ENCODE measurements at places on chromosomes 7 and 10. TPM values are rescaled to one million over a fixed set of nuclear protein-coding genes. Genes with fewer than 3 reads are reported as not detected.

DNA sequence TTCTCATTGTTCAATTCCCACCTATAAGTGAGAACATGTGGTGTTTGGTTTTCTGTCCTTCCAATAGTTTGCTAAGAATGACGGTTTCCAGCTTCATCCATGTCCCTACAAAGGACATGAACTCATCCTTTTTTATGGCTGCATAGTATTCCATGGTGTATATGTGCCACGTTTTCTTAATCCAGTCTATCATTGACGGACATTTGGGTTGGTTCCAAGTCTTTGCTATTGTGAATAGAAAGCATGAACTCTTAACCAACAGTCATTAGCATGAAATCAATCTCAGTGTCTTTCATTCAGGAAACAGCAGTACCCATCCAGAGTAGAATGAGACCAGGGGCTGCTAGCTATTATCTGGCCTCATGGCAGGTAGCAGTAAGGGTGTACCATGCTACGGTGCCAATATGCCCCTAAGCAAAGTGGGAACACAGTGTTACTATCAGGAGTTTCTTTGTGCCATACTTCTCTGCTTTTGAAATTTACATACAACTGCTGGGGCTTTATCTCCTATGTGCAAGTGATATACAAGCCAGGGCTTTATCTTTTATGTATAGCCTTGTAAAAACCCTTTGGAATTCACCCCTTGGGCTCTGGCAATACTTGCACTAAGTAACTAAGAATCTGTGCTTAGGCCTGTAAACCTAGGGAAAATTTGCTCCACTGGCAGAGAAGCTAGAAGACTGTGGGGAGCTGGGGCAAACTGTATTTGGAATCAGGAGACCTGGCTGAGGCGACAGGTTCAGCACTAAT lies 5.4 kb downstream of the PON2 start:
- H3K4me1 ChIP-seq = peaks cover 6% of the 10 kb centered on the region
- H3K36me3 ChIP-seq = no peaks in the 10 kb centered on the region
- no peak for DNase-seq
- H3K27ac ChIP-seq = no peak overlapping the region

DNA sequence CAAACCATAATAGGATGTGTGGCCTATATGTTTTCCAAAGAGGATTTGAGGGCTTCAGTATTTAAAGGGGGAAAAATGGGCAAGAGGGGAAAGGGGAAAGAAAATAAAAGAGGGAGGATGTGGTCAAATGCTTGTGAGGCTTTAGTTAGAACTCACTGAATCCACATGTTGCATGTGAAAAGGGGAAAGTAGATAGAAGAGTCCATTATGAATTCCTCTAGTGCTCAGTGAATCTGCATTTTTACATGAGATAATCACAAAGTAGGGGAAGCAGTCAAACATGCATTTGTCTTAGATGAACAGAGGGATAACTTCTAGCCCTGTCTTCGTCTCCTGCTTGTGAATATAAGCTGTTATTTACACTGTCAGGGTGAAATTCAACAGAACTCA lies 24.6 kb upstream of the AKAP9 start:
- H3K27me3 ChIP-seq = no peaks in the 10 kb centered on the region
- H3K36me3 ChIP-seq = no peaks in the 10 kb centered on the region
- peaks cover 6% of the 10 kb centered on the region for H3K4me1 ChIP-seq
- no peak overlapping the region for H3K4me3 ChIP-seq
- no peak overlapping the region for H3K27ac ChIP-seq

The GHRHR gene
- total RNA-seq = not detected

DNA sequence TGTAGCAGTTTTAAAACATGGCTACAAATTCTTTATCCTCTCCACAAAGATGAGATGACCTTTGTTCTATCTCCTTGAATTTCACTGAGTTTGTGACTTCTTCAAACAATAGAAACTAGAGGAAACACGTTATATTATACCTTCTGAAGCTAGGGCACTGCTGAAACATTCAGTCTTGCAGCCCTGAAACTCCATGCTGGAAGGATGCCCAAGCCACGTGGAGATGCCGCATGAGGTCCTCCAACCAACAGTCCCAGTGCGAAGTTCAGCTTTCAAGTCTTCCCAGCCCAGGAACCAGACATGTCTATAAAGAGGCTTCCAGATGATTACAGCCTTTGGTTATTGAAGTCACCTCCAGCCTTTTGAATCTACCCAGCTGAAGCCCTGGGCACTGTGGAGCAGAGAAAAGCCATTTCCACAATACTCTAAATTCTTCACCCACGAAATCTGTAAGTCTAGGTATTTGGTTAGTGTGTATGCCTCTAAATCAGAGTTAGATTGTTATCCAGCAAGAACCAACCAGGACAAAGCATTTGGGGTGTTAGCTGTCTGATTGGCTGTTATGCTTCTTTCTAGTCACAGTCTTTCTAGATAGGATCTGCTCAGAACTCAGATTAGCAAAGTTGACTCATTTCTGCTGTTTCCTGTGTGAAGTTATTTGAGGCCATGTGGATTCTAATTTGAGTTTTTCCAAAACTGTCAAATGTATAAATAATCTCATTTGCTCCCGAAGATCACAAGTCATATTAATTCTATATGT lies 186.5 kb upstream of the TMEM72 start:
- H3K4me1 ChIP-seq = no peaks in the 10 kb centered on the region
- H3K27me3 ChIP-seq = no peaks in the 10 kb centered on the region
- DNase-seq = peak; percentile 9
- H3K4me3 ChIP-seq = no peak overlapping the region

- H3K4me1 ChIP-seq = no peaks in the 10 kb centered on the region
- no peaks in the 10 kb centered on the region for H3K36me3 ChIP-seq
- peaks cover 15% of the 10 kb centered on the region for H3K27me3 ChIP-seq
- no peak overlapping the region for H3K27ac ChIP-seq
- no peak overlapping the region for H3K4me3 ChIP-seq
These were observed 290.5 kb upstream of the AKR1E2 start for GRCh38 chr10:4535521-4535920.

DNA sequence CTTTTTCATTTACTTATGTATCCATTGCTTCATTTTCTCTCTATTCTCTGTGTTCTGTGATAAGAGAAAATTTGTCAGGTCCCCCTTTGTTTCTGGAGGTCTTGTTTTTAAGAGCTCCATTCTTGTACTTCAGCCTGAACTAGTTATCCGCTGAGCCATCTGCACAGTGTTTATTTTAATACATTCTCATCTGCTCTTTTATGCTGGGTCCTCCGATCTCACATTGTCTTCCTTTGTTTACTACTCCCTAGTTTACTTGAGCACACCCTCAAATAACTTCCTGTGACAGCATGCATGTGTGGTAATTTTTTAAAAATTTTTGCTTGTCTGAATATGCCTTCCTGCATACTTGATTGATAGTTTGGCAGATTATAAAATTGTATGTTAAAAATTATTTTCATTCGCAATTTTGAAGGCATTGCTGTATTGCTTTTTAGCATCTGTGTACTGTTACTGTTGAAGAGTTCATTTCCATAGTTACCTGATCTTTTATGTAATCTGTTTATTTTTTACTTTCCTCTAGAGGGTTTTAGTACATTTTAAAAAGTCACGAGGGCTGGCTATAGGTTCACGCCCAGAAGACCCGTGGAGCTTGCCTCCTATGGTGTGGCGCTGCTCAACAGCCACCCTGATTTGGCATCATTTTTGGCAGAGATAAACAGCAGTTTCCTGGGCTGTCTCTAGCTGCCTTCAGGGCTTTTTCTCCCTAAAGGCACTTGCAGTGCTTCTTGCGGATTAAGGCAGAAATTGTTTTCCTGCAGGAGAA lies 31.9 kb downstream of the RSBN1L start:
- peak overlapping the region; percentile 24 for H3K4me3 ChIP-seq
- H3K36me3 ChIP-seq = no peaks in the 10 kb centered on the region
- no peaks in the 10 kb centered on the region for H3K27me3 ChIP-seq
- peaks cover 27% of the 10 kb centered on the region for H3K4me1 ChIP-seq
- peak; percentile 93 for DNase-seq

- H3K27me3 ChIP-seq = no peaks in the 10 kb centered on the region
- H3K4me3 ChIP-seq = no peak overlapping the region
- H3K4me1 ChIP-seq = no peaks in the 10 kb centered on the region
- no peak overlapping the region for H3K27ac ChIP-seq
These were observed 75.0 kb downstream of the WDR37 start for GRCh38 chr10:1130995-1131790.

DNA sequence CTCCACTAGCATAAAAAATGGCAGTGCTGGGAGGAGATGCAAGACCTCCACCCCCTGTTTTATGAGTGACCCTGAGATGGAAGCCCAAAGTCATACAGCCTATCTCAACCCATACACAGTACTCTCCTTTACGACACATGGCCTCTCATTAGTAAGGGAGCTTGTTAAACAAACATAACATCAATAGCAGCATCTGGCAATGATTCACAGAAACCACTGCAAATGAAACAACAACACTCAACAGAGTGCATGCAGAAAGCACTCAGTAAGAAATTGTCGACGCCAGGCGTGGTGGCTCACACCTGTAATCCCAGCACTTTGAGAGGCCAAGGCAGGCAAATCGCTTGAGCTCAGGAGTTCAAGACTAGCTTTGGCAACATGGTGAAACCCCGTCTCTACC lies 27.5 kb upstream of the FIGNL1 start:
- H3K27ac ChIP-seq = no peak overlapping the region
- H3K4me3 ChIP-seq = no peak overlapping the region
- no peaks in the 10 kb centered on the region for H3K27me3 ChIP-seq
- no peaks in the 10 kb centered on the region for H3K4me1 ChIP-seq
- no peaks in the 10 kb centered on the region for H3K36me3 ChIP-seq

The TET1 gene
- total RNA-seq = 17.4 TPM

GRCh38 chr10:17122052-17122451 lies 7.6 kb downstream of the CUBN start:
- no peaks in the 10 kb centered on the region for H3K36me3 ChIP-seq
- H3K4me1 ChIP-seq = no peaks in the 10 kb centered on the region
- no peak for DNase-seq
- H3K27me3 ChIP-seq = no peaks in the 10 kb centered on the region
- no peak overlapping the region for H3K27ac ChIP-seq

GRCh38 chr10:82538272-82538671 lies 663.3 kb downstream of the NRG3 start:
- H3K27me3 ChIP-seq = no peaks in the 10 kb centered on the region
- DNase-seq = no peak
- no peak overlapping the region for H3K4me3 ChIP-seq
- no peaks in the 10 kb centered on the region for H3K36me3 ChIP-seq
- no peak overlapping the region for H3K27ac ChIP-seq

The PLXDC2 gene
- total RNA-seq = 74.8 TPM

All from A673 (cell line).